ENCODE measurements at places on chromosomes 1 and 21.

DNA sequence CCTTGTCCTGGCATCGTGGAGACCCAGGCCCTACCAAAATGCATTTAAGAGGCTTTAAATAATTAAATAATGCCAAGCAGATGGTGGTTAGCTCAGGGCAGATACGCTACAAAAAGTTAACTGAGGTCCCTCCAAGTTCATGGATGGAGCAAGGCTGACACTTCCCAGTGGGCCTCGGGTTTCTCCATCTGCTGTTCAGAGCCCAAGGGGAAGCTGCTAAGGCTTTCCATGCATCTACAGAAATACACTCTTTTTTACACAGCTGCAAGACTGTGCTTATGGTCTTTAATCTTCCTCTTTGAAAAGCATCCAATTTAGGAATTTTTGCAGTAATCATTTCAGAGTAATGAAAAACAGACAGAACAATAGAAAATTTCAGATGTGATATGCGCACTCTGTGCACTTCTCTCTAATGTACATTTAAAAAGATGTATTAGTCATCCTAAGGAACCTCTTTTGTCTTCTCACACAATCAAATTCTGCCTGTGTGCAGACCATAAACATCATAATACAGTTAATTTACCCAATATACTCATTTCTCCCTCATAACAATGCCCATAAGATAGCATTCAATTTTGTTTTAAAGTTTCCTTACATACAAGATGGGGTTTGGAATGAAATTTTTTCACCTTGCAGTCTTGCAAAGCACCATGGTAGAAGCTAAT, 173.2 kb upstream of the ATP1B1 start:
- no peak for DNase-seq

DNA sequence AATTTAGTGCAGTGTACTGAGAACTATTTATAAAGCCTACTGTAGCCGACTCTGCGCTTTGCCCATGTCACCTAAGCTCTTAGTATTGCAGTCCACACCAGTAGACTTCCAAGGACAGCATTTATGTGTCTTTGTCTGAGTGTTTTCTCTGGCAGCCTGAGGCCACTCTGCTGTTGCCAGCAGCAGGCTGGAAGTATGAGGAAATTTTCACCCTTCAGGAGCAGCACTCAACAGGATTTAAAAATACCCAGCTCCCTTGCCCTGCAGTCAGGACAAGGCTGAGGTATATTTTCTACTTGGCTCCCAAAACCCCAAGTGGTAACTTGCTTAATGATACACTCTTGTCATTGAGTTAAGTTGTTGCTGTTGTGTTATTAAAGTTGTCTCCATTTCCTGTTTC, 230.1 kb downstream of the SRGAP2C start:
- no peak for DNase-seq

GRCh38 chr21:14591377-14591776, 45.3 kb upstream of the SAMSN1 start:
- DNase-seq: no peak

DNA sequence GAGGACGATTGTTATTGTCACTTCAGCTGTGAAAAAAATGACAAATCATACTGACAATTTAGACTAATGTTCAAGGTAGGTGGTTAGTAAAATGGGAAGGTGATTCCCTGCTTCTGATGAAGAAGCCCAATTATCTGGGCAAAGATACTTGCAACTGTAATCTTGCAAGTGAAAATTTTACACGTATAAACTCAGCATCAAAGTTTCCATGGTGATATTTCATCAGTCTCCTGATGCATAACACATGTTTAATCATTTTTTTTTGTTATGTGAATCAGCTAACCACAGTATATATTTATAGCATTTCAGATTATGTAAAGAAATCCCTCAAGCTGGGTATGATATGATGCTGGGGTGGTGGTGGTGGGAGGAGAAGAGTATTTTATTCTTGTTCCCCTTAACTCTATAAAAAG, 16.4 kb upstream of the KCNK1 start:
- DNase-seq: no peak

DNA sequence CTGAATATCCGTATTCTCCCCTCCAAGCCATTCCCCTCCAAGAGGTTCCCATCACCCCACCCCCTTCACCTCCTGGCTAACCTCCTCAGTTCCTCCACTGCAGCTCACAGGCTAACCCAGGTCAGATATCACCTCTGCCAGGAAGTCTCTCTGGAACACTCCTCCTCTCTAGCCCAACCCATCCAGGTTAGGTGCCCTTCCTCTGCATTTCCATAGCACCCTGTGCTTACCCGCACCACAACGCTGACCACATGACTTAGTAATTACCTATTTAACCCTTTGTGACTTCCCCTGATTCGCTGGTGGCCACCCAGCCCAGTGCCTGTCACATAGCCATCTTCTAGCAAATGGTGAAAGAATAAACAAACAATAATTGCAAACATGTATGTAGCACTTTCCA, 49.5 kb upstream of the IFFO2 start:
- no peak for DNase-seq

GRCh38 chr1:36151845-36152203, 2.5 kb upstream of the TRAPPC3 start:
- DNase-seq: no peak

- no peak for DNase-seq
These were observed 1023.8 kb downstream of the MRPL39 start for GRCh38 chr21:24583473-24583872.

DNA sequence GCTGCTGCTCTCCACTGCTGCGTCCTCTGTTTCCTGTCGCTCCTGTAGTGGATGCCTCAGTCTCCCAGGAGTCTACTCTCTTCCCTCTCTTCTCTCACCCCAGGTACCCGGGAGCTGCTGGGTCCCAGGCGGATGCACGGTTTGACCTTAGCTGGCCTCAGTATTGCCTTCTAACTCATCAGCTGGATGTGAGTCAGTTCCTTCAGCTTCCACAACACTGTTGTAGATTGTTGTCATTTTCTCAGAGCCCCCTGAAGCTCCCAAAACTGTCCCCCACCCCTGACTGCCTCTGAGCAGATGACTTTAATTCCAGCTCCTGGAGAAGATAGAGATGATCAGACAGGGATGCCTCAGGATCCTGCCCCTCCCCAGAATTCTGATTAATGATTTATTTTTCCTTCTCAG, 7.2 kb downstream of the CNIH3 start:
- no peak for DNase-seq

GRCh38 chr1:226792368-226792767, 53.3 kb upstream of the ITPKB start:
- DNase-seq: no peak
